ENCODE measurements at places on chromosomes 2 and 18.

GRCh38 chr18:11268741-11269233 is 119.4 kb upstream of the PIEZO2 start:
- DNase-seq = no peak

DNA sequence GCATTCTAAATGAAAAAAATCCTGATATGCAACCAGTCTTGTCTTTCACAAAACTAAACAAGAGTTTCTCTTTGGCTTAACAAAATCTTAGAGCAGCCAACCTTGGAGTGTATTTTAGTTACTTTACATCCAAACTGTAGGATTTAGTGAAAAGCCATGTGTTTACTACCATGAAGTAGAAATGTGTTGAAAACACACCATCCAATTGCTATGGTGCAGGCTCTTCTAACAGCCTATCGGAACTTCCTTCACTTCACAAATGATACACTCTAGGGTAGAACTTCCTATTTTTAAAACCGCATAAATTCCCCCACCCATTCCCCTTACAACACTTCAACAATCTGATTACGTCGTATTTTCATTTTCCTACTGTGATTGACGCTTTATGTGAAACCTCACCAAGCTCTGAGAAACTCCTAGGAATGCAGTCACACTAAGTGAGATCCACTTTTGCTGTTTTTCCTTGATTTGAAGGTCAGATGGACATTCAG is 74.4 kb upstream of the MAP4K4 start:
- no peak for DNase-seq

DNA sequence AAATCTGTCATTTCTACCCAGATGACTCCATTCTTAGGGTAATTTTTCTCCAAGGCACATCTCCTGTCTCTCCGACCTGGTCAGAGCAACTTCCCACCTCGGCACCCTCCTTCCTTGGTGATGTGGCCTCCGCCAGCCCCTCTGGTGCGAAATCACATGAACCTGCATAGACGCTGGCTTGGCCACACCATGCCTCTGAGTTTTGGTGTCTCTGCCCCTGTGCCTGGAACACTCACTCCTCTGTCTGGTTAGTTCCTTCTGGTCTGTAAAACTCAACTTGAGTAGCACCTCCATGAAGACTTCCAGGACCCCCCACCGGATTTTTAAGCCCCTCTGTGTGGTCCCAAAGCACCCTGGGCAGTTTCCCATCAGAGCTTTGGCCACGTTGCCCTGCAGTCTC is 83.2 kb upstream of the OTOS start:
- no peak for DNase-seq

DNA sequence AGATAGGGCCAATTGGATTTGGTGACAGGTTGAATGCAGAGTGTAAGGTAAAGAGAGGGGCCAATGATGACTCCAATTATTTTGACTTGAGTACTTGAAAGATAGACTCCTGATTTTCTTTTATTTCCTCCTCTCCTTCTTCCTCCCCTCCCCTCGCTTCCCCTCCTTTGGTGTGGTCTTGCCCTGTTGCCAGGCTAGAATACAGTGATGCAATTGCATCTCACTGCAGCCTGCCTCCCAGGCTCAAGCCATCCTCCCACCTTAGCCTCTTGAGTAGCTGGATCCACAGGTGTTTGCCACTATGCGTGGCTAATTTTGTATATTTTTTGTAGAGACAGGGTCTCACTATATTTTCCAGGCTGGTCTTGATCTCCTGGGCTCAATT is 2.3 kb downstream of the DGUOK start:
- DNase-seq = no peak

DNA sequence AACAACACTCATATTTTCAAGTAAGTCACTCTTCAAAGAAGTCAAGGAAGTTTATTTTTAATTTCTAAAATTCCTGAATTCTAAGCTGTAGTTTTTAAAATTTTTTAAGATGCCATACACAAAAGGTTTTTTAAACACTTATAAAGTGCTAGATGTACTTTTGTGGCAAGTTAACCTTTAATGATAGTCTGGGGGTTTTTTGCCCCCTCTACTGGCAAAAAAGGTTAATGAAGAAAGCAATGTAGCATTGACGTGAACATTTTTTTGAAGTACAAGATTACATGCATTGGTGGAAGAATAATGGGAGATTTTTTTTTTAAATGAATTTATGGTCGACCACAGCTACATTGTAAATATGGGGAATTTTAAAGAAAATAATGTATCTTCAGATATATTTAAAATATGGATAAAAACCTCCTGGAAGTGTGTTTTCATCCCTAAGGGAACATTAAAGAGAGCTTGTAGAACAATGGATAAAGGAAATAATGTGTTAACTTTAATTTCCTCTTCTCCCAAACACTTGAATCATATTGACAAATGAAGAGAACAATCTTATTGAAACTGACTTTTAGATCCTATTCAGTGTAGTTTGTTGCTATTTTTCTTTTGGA is 12.6 kb downstream of the ITPRID2 start:
- no peak for DNase-seq

DNA sequence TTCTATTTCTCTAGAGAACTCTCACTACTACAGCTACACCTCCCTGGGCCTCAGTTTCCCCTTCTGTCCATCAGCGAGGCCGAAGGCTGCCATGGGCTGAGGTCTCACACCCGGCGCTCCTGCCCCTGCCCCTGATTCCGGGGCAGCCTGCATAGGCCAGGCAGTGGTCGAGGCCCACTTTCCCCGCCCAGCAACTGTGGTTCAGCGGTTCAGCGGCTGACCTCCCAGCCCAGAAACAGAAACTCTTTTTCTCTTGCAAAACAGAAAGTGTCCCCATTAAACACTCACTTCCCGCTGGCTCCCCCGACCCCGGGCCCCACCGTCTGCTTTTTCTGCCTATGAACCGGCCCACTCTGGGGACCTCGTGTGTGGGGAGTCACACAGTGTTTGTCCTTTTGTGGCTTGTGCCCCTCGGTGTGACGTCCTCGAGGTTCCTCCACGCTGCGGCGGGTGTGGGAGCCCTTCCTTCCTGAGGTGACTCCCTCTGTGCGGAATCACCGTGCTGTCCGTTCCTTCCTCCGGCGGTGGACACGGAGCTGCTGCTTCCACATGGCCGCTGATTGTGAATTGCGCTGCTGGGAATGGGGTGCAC is 16.0 kb downstream of the PDCD1 start:
- peak; percentile 65 for DNase-seq

Measured in activated CD4-positive, alpha-beta T cell treated with anti-CD3 and anti-CD28 coated beads for 36 hours (primary cell).